Inflammatory macrophage treated with lipopolysaccharide for 1 hour (primary cell): ENCODE measurements at places on chromosomes 3 and 15.
A peak's percentile ranks its signal among the peaks of the same experiment; 100 is the strongest.

GRCh38 chr3:35705904-35706303 lies 66.6 kb downstream of the ARPP21 start:
- no peak for DNase-seq

DNA sequence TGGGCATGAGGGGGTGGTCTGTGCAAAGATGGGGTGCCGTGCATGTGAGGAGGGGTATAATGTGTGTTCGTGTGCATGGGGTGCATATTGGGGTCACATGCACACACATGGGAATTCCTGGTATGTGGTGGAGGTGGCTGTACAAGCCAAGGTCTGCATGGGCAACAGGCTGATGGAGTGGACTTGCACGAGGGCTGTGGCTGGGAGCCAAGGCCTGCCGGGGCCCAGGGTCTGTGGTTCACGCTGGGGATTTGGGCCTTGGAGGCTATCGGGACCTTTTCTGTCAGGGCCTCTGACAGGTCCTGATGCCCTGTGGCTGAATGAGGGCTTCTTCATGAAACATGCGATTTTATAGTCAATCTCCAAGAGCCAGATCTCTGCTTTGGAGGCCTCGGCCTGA lies 9.8 kb upstream of the PLXND1 start:
- no peak for DNase-seq

- DNase-seq, result no peak
Measured at GRCh38 chr3:154290187-154290586, 34.1 kb downstream of the DHX36 start.

- peak; percentile 66 for DNase-seq
Measured at GRCh38 chr3:184786280-184786941, 25.6 kb upstream of the VPS8 start.

- peak; percentile 19 for DNase-seq
Measured at GRCh38 chr3:38457111-38458003, 3.7 kb downstream of the ACVR2B start.

- no peak for DNase-seq
Measured at GRCh38 chr3:139310474-139310933, 33.3 kb upstream of the MRPS22 start.
